ENCODE measurements at places on chromosomes 2 and 18.

DNA sequence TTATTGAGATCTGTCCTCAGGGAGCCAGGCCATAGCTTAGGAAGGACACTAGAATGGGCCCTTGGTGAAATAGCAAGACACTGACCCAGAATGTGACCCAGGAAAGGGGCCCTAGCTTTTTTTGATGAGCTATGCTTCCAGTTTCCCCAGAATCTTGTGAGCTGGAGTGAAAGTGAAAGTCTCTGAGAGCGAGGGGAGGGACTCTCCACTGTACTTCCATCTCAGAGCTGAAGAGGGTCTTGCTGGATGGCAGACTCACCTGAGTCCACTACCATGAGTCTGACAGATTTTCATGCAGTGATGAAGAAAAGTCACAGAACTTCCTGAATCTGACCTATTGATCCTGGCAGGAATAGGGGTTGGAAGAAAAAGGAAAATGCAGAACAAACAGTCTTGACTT lies 3.1 kb downstream of the ARHGAP25 start:
- peak; percentile 83 for DNase-seq

GRCh38 chr2:134906726-134907125 lies 11.9 kb upstream of the CCNT2 start:
- no peak for DNase-seq

DNA sequence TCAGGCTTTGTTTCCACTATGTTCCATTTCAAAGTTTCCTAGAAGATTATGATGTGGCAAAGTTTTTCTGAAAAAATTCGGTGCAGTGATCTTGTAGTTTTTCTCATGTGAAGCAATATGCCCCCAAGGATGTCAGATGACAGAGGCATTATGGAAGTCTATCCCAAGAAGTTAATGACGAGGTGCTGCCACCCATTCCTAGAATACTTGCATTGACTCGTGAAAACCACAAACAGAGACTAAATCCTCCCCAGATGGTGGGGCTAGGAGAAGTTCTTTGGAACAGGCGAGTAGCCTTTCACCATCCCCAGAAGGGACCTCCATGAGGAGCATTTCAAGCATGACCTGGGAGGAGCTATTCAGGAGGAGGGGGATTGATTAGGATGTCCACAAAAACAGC lies 40.2 kb upstream of the COPS8 start:
- no peak for DNase-seq

DNA sequence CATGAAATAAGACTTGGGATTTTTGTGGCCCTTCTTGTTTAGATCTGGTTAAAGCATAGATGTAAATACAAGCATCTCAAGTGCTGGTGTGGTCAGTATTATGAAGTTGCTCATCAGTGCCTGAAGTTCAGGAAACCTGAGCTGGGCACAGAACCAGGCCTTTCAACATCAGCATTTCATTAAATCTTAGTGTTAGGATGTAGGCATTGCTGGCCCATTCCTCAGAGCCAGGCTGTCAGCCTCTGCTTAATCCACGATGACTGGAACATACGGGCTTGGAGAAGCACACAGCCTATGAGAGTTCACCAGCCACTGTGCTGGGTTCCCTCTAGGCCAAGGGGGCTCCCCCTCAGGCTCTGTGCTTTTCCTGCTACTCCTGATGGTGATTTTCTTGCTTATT lies 270.2 kb downstream of the EN1 start:
- DNase-seq = no peak

DNA sequence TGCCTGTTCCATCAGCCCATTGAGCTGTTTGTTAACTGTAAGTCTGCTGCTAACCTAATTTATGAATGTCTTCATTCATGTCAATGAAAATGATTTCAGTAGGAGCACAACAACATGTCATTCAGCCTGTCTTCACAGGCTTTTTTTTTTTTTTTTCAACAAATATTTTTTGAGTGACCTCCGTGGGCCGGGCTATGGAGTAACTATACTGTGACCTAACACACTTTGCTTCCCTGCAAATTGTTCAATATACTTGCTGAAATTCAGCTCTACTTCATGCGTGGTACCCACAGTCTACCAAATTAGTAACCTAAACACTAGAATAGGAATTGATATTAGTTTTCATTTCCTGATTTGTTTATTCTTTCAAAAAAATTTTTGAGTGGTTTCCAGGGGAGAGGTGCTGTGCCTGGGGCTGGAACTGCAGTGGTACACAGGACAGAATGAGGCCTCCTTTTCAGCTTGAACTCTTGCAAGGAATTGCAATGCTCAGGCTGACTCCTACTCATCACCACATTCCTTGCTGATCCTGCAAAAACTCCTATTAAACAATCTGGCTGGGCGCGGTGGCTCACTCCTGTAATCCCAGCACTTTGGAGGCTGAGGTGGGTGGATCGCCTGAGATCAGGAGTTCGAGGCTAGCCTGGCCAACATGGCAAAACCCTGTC lies 87.1 kb downstream of the CDH20 start:
- DNase-seq = no peak

DNA sequence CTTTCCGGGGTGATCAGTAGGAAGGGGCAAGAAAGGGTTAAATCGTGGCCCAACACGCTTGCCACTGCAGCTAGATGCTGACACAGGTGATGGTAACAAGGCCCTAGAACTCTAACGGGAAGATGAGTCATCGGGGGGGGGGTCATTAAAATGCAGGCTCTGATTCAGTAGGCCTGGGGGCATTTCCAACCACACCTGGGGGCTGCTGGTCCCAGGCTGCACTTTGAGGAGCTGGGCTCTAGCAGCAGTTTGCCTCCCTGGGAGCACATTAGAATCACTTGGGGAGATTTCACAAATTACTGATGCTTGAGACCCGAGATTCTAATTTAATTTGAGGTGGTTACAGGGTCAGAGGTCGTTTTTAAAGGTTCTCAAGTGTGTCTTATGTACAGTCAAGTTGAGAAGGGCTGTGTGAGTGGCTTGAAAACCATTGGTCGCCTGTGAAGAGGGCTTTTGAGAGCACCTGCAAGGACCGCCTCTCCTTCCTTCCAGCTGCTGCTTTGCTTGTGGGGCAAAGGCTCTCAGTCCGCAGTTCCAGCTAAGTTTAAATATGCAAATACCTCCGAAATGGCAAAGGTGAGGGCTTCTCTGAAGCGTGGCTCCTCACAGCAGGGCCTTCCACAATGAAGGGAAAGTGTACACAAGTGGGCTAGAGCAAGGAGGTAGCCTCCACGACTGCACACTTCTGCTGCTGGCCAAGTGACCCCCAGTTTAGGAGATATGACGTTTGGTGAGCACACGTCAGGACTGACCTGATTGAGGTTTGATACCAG lies 128.0 kb upstream of the MSH6 start:
- DNase-seq = no peak

DNA sequence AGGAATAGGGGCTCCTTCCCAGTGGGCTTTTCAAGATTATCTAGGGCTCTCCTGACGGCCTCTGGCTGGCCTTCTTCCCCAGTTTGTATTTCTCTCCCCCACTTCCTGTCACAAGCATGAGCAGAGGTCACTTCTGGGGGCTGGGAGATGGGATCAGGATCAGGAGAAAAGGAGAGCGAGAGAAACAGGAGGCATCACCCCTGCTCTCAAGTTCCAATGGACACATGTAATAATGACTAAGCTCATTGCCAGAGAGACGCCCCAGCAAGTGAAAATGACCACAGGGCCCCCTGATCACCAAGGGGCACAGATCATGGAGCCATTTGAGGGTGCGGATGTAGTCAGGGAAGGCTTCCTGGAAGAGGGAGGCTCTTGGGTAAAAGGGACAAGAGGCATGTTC lies 92.1 kb downstream of the SMAD7 start:
- DNase-seq = no peak

DNA sequence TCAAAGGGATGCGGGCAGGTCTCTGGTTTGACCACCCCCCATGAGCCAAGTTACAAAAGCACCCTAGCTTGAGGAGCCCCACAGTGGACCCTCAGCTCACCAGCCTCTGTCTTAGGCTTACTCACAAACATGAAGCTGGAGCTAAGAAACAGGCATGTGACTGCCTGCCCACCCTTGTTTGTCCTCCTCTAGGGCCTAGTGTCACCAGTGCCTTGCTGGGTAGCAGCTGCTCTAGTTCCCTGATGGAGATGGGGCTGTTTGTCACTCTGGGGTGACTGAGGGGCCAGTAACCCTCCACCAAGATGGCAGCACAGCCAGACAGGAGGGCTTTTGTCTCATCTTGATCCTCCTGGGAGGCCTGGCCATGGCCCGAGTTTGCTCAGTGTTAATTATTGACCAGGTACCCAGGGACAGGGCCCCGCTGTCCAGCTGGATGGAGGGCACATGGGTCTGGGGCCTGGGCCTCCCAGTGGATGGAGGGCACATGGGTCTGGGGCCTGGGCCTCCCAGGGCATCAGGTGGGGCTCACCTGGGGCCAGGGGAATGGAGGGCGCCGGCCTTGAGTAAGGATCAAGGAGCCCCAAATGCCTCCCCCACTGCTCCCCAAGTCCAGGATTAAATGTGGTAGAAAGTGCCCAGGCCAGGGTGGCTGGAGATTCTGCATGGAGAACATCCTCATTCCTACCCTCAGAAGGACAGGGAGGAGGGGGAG lies 185.9 kb upstream of the HAAO start:
- DNase-seq = no peak

DNA sequence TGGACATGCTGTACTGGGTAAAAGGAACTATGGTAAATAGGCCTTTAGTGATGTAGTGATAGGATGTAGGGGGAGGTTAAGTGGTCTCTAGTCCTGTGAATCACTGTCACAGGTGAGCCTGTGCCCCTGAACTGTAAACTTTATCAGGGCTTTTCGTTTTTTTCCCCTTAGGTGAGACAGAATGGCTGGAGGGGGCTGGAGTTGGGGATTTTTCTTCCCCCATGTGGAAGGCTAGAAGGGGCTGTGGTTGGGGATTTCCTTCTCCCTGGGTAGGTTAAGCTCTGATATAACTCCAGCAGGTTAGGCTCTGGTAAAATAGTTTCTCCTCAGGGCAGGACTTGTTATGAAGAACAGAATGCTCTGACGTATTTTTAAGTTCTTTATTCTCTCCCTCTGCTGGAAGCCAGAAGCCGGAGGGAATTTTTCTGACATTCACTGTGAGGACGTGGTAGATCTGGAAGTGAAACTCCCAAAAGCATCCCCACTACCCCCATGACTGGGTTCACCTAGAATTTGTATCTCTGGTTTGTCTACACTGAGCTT lies 28.5 kb downstream of the PIKFYVE start:
- no peak for DNase-seq

DNA sequence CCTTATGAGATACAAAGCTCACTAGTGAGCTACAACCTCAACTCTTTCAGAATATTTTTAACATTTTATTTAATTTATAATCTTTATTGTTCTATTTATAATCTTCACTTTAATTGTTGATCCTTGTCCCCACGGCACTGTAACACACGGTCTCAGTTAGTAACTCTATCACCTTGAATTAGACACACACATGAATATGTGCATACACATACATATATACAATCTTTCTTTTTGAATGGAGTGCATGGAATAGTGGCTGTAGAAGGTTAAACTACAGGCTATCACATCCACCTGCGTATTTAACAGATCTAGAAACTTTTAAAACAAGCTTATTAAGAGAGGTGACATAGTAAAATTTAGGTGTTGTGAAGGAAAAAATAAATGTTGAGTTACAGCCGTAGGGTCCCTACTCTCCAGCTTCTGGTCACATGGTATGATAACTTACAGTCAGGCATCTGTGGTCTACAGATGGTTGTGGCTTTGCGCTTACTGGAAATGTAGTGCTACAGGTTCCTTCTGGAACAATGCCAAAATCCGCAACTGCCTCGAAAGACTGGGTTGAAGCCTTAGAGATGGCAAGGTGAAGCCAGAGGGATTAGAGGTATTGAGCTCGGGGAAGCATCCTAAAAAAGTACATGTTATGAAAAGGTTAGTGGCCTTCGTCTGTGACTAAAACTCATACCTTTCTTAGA lies 1324.1 kb upstream of the SLC39A10 start:
- no peak for DNase-seq

DNA sequence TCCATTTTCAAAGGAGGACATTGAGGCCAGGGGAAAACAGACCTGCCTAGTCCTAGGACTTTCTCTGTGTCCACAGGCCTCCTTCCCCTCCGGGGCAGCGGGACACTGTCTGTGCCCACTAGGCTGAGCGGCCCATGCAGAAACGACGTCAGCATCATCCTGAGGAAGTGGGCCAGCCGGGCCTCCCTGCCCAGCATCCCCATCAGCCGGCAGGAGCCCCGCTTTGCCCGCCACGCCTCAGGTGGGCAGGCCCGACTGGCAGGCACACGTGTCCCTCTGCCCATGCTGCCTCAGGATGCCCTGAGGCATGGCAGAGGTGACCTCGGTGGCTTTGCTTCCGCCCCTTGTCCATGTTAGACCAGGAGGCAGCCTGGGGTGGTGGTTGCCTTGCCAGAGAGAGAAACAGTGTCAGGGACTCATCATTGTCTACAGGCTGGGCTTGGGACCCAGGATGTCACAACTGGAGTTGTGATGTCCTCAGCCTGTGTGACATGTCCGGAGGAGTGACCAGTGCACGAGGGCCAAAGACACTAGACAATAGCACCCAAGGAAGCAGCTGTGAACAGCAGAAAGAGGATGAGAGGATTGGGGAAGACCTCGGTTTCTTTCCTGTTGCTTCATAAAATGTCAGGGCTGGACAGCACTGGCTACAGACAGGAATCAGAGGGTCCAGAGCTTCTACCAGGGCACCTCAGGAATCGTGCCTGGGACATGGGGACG lies 36.8 kb downstream of the TOGARAM2 start:
- no peak for DNase-seq

GRCh38 chr2:35871672-35872071 lies 483.9 kb upstream of the CRIM1 start:
- DNase-seq = no peak

- no peak for DNase-seq
These were observed 5.9 kb upstream of the FN1 start for GRCh38 chr2:215441560-215442400.

- no peak for DNase-seq
These were observed 86.8 kb upstream of the HAAO start for GRCh38 chr2:42879121-42879705.
